Renal cortex interstitium (tissue), 15 donors: ENCODE measurements at places on chromosomes 4 and X.
A peak's percentile ranks its signal among the peaks of the same experiment; 100 is the strongest.

- DNase-seq = no peak
Measured at GRCh38 chrX:129779747-129780146, at the start of gene SASH3. Gene SASH3 (plus strand): TSS chrX:129779949. CDS start chrX:129780098, 149 bp downstream.

- DNase-seq = no peak
Measured at GRCh38 chr4:138977524-138977923, 38.1 kb upstream of the NOCT start.

DNA sequence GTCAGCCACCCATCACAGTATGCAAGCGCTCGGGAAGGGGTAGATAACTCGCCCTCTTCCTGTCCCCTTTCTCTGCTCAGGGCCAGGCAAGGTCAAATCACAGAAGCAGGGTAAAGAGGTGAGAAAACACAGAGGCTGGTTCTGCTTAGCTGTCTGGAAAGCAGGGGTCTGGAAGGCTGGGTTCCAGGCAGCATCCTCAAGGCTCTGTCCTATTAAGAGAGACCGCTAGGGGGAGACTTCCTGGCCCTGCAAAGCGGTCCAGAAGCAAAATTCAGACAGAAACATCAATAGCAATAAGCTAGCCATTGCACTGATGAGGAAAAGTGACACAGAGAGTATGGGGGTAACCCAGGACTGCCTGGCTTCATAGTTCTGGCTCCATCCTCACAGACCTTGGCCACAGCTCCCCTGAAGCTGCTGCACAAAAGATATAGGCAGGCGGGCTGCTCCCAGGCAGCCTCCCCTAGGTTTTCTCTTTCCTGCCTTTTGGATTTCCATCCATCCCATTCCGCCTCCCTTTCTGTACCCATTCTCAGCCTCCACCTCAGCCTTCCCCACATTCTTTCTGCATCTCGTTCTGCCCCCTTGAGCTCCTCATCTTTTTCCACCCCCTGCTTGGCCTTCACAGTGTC, 308.5 kb downstream of the EVC2 start:
- peak; percentile 2 for DNase-seq

DNA sequence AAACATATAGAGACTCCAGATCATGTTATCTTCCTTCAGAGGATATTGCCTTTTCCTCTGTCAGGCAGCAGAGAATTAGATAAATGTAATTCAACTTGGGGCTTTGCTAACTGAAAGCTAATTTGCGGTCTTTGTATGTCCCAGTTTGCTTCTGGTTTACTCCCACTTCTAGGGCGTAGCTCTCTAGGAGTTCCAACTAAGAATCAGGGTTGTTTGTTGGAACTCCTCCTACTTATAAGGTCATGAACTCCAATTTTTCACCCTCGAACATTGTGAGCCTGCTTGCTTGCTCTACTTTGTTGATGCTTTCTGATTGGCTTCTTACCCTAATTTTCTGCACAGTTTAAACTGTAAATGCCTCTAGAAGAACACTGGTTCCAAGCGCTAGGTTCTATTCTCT, 66.1 kb downstream of the FMR1NB start:
- no peak for DNase-seq

- no peak for DNase-seq
Measured at GRCh38 chr4:8737601-8738279, 133.9 kb downstream of the HMX1 start.

DNA sequence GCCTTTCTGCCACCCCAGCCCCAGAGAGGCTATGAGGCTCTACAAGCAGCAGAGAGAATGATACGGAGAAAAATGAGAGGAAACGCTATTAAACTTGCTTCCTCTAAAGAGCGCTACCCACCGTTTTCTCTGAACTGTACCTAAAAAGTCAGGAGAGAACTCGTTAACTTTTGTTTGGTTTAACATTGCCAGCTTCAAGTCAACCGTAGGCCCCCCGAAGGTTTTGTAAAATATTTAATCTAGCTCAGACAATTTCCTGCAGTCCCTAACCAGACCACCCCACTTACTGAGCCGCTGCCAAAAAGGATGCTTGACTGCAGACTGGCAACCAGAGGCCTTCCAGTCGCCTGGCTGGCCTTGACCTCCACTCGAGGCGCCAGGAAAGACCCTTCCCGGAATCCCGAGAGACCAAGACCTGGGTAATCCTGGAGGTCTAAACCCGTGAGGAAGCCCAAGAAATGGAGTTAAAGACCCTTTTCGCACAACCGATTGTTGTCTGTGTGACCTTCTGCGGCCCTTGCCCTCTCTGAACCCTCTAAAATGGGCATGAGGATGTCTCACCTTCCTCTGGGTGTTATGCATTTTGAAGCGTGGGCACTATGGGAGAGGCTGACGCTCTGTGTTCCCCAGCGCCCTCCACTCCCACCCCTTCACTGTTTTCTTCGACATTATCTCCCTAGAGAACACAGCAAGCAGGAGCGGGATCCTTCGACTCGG, 86.3 kb downstream of the BCOR start:
- DNase-seq = no peak

DNA sequence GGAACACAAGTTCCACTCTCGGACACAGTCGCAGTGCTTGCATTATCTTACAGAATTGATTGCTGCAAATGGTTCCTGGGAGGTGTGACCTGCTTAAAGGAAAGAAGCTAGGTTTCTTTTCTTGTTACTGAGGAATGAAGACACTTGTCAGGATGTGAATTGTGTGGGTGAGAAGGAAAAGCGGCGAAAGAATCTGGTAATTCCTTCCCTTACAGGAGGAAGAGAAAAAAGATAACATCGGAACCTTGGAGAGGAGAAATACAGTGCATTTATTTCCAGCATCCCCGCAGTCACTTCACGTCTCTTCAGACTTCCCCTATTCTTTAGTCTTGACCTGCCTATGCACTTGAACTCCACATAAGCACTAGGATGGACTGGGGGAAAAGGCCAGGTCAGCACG, 389 bp upstream of the CCSER1 start:
- DNase-seq = no peak

- DNase-seq = no peak
Measured at GRCh38 chrX:71619193-71619592, 882 bp upstream of the CXCR3 start.

GRCh38 chrX:152822383-152823086, 8.0 kb downstream of the CETN2 start:
- no peak for DNase-seq

DNA sequence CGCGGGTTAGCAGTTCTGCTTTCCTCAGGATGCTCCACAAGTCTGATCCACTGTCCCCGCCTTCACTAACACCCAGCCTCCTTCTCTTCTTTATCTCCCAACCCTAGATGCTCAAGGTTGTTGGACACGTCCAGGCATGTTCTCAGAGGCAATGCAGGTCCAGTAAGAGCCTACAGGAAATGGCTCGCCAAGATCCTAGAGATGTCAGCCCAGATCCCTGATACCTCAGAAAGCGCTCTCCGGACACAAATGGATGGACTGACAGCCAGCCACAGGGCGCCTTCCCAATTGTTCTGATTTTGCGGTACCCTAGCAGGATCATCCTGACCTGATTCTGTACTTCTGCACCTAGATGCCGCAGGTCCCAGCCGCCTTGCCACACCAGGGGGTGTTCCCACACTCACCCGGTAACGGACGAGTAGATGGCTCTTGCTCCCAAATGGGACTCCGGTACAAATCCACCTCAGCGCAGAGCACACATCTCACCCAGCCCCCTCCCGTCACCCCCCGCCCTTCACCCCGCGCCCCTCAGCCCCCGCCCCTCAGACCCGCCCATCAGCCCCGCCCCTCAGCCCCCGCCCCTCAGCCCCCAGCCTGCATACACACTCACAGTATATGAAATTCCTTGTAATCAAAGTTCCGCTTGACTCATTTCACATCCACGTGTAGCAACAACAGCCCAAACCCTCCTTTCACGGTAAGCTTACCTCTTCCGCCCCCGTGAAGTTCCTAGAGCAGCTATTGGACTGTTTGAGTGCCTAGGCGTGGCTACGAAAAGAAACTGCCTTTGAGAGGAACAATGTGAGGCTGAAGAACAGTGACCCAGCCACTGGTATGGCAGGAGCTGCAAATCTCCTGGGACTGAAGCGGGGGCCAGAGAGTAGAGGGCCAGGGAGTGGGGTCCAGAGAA, at the start of gene EDA2R:
Gene EDA2R (minus strand): TSS at position 488 of the 910 bp plus-strand sequence. CDS start 23,058 bp downstream, outside the sequence.
- peak; percentile 32 for DNase-seq

- DNase-seq = no peak
Measured at GRCh38 chrX:110561034-110561433, 202.4 kb downstream of the RTL9 start.

DNA sequence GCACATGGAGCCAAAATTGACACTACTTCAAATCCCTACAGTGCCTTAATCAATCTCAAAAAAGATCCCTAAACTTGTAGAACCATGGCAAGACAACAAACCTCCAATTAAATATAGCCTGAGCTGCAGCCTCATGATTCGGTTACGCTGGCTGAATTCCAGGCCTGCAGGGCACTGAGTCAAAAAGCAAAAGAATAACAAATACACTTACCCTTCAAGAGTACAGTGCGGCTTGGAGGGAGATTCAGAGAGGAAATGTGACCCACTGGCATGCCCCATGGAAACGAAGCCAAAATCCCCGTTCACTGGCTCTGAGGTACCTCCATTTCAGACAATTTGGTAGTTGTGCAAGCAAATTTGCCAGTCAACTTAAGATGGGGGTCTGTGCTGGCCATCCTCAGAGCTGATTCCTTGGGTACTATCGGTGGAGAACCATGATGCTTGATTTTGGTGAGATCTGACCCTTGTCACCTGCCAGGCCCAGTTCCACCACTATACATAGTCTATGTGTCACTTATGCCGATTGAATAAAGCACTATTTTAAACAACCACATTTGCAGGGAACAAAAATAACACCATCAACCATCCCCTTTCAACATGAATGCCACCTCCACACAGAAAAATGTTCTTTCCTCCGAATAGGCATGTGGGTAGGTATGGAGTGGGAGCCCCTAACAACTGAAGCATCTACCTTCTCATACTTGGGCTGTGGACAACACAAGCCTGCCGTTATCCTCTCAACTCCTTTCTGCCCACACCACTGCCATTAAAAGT, 2.1 kb downstream of the C4orf54 start:
- DNase-seq = no peak

DNA sequence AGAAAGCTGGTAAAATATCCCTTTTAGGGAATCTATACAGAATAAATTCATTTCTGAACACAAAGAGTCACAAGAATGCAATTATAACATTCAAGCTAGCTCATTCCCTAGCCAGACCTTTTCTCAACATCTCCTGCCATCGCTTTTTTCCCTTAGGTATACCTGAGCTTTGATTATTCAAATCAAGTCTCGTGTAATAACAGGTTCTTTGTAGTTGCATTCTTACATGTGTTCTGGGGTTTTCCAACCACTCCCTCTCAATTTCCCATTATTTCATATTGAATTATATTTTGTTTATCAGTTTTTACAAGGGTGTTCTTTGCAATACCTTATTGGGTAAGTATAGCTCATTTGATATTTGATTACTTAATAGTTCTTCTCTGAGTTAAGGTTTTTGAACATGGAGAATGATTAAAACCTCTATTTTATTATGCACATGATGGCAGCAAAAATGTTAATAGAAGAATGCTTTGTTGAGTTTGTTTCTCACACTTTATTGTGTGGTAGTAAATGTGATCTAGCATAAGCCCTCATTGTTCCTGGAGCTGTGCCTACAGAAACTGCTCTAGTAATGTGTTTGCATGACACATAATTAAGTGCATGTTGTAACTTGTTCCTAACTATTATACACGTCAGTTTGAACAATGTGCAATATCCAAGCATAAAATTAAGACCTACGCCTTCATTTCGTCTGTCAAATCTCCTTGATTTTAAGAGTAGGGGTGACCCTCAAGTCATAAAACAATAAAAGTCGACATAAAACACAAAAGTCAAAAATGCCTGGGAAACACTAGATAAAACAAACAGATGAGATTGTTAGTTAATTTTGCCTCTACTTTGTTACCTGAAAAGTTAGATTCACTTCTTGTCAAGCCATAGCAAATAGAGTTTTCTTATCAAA, 124.0 kb upstream of the POF1B start:
- DNase-seq = no peak

GRCh38 chr4:159698336-159698735, 595.5 kb downstream of the RAPGEF2 start:
- no peak for DNase-seq

GRCh38 chrX:12966151-12966550, 8.8 kb upstream of the TMSB4X start:
- no peak for DNase-seq

DNA sequence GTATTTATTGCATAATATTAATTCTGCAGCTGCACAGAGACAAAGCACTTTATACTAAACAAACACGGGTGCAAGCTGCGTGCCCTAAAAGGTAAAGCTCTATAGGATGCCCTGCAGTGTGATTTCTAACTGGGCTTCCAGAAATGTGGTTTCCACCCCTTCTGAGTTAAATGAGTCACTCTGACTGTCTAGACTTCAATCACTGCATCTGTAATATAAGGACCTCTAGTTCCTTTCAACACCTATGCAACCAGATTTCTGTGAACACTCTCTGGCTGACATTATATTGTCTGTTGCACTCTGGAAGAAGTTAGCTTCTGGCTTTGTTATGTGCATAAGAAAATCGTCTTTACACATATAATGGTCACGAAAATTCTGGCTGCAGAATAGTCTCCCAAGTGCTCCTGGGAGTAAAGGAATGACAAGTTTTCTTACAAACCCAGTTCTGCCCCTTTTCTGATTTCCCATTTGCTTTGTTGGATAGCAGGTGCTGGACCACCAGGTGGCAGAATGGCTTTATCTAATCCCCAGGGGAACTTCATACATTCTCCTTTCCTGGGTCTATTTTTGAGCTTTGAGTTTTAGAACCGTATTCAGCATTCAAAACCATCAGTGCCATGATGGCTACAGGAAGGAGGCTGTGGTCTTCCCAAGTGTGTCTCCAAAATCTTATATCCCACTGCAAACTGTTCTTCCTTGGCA, 842.2 kb downstream of the STIM2 start:
- no peak for DNase-seq

DNA sequence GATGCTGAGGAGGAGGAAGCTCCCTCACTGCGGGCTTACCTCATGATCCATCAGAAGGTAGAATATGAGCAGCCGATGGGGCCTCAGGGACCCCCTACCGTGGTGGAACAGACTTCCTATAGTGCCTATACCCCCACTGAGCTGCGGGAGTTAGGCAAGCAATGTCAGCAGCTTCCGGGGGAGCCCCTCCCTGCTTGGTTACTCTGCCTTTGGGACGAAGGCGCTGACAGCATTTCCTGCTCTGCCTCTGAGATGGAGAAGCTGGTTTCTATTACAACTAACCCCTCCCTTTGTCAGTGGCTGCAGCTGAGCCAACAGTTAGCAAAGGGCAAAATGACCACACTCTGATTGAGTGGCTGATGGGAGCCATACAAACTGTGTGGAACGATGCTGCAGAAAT, 430.7 kb downstream of the IDS start:
- peak; percentile 42 for DNase-seq

- DNase-seq = no peak
Measured at GRCh38 chrX:88886908-88887307, 139.9 kb downstream of the CPXCR1 start.

DNA sequence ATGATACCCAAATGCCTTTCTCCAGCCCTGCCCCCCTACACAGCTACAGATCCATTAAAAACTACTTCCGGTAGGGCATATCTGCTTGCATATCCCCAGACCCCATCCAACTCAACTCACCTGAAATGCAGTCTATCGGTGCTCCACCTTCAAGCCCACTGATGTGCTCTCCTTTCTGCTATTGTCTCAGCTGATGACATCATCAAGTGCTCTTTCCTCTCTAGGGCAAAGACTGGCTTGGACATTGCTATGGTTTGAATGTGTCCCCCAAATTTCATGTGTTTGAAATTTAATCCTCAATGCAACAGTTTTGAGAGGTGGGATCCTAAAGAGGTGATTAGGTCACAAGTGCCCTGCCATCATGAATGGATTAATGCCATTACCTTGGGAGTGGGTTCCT, 212.4 kb downstream of the RELL1 start:
- no peak for DNase-seq
